ENCODE measurements at places on chromosomes 1 and 21.

DNA sequence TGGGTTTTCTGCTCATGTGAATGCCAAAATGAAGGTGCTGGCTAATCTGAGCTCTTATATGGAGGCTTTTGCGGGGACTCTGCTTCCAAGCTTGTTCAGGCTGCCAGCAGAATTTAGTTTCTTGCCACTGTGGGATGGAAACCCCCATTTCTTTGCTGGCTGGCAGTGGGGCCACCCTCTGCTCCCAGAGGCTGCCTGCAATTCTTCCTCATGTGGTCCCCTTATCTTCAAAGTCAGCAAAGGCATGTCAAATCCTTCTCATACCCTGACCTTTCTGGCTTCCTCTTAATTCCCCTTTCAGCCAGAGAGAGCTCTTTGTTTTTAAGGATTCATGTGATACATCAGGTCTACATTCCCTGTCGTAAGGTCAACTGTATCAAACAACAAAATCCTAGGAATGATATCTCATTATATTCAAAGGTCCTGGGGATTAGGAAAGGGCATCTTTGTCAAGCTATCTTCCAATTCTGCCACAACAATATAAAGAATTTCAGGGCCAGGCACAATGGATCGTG is 5.2 kb upstream of the GPR161 start:
- DNase-seq = no peak

DNA sequence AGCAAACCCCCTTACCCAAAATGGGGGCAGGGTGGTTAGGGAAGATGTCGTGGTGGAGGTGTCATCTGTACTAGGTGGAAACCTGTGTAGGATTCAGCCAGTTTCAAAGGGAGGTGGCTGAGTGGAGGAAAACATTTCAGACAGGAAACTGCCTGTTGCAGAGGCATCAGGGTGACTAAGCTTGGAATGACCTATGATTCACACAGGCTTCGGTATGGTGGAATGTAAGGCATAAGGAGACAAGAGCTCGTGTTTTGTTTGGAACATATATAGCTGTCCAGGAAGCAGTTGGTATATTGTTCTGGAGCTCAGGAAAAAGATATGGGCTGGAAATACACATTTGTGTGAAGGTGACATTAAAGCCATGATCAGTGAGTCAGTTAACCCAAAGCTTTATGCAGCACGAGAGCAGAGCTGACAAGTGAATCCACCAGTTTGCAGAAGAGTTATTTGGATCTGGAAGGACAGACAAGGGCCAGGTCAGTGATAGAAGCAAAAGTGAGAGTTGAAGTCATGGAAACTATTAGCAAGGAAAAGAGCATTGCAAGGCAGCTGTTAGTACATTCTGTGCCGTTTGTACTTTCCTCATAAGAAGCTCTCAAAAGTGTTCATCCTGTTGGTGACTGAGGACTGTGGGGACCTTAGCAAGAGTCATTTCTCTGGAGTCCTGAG is 12.2 kb downstream of the UTP25 start:
- no peak for DNase-seq

DNA sequence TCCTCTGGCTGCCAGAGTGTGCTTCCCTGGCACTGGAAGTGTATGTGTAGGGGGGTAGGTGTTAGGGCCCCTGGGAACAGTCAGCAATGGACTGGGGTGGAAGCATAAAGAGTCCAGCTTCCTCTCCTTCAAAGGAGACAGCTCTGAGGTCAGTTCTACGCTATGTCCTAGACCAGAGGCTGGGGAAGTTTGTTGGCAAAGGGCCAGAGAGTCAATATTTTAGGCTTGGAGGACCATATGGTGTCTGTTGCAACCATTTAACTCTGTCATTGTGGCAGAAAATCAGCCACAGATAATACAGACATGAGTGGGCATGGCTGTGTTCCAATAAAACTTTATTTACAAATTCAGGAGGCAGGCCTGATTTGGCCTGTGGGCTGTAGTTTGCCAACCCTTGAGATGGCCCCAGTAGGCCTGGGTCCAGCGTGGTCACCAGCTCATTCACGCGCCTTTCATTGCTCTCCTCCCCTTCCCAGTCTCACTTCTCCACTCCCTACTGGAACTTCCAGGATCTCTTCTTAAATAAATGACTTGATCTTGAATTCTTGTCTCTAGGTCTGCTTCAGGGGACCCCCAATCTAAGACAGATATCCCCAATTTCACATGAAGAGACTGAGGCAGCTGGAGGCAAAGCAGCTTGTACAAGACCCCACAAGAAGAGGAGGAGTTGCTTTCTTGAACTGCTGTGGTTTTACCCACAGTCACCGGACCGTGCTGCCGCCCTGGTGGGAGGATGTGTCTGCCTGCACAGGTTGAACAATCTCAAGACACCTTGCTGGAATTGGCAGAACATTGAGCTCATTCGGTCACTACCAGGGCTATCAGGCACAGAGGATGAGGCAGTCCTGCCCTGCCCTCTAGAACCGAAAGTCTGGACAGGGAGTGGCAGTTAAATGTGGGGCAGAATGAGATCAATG is 162.4 kb upstream of the POU3F1 start:
- peak; percentile 87 for DNase-seq

GRCh38 chr1:153733970-153734369 is 6.1 kb downstream of the INTS3 start:
- peak; percentile 73 for DNase-seq

DNA sequence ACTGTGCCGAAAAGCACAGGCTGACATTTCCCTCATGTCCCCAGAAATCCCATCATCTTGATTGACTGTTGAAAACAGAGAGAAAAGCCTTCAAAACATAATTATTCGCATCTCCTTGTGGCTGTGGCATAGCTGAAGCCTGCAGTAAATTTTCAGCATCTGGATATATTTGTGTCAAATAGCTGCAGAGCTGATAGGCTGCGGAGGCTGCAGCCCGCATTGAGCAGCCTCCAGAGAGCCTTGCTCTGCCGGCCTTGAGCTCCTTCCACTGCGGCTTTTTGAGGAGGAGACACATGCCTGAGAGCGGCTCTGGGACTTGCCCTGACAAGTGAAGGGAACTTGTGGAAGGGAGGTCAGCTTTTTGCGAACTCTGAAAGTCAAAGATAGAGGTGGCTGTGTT is 144.7 kb downstream of the RYR2 start:
- no peak for DNase-seq

DNA sequence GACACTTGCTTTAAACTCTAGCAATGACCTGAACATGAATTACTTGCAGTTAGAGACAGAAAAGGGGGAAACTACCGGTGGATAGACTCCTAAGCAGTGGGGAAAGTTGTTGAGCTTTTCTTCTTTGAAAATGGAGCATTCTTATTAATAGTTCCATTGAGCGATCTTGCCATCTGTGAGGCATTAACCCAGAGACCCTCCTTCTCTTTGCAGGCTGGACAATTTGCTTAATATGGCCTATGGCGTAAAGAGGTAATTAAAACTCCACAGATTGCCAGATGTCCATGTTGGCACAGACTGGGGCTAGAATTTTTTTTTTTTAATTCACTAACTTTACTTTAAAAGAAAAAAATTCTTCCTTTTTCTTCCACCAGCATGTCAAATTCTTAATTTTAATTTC is 88.5 kb downstream of the ELAVL4 start:
- DNase-seq = peak; percentile 92

GRCh38 chr1:183267646-183268431 is 81.8 kb downstream of the LAMC2 start:
- no peak for DNase-seq

DNA sequence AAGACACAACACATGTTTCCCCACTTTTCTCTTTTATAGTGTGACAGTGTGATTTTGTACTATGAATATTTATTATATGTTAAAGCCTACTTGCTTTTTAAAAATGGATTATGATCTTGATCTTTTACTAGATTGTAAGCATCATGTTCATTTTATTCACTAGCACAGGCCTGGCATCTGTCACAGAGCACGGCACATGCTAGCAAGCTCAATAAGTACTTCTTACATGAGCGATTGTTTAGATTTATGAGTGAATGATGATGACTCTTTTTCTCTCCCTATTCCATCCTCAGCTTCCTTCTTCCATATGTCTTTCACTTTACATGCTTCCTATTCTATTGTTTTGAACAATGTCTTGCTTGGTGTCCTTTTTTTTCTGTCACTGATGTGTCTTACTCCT is 1454.1 kb downstream of the MRPL39 start:
- DNase-seq = peak; percentile 23

- DNase-seq = no peak
Observed at GRCh38 chr1:8384577-8384976, 66.7 kb downstream of the SLC45A1 start.

- no peak for DNase-seq
Observed at GRCh38 chr1:34500451-34500850, 254.4 kb upstream of the GJB5 start.

DNA sequence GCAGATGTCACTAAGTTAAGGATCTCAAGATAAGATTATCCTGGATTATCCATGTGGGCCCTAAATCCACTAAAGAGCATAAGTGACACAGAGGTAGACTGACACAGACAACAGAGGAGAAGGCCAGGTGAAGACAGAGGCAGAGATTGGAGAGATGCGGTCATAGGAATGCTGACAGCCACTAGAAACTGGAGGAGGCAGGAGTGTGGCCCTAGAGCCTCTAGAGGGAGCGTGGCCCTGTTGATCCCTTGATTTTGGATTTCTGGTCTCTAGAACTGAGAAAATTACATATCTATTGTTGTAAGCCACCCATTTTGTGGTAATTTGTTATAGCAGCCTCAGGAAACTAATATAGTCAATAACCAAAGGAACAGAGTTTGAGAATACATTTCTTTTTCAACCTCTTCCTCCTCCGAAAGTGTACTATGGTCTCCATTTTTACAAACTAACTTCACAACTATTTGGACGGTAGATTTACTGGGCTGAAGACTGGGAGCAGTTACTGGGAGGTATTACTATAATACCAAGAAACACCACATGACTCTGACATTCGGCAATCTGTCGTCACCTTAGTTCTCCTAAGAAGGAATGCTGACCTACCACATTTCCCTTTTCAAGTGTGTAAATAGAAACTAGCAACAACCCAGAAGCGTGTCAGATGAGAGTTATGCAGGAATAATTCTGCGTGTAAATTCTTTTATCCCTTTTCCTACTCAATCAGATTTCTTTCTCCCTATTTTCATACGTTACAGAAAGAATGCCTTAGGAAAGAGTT is 116.0 kb upstream of the ZNHIT6 start:
- no peak for DNase-seq

GRCh38 chr1:147077936-147078605 is 94.2 kb downstream of the PRKAB2 start:
- no peak for DNase-seq

DNA sequence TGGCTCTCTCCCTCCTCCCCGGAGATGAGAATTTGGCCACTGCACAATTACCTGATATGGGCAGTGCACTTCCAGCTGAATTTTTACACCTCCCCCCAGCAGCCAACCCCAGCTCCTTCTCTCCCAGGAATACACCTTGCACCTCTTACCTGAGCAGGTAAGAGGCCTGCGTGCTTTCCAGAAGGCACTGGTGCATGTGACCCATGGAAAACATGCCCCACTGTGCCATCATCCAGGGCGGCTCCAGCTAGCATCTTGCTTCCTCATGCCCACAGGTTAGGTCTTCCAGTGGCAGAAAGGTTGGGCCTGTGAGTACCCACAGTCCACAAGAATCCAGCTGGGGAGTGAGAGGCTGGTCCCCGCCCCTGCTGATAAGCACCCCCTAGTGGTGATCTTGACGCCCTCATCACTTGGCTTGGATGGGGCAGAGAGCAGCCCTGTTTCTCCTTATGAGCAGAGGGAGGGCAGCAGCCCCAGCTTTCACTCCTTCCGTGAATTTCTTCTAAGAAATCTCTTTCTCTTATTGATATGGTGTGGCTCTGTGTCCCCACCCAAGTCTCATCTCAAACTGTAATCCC is 57.8 kb downstream of the EDARADD start:
- peak; percentile 59 for DNase-seq

GRCh38 chr1:31159323-31159722 is 80.4 kb downstream of the NKAIN1 start:
- no peak for DNase-seq

- DNase-seq = no peak
Observed at GRCh38 chr1:9711466-9712020, 60.0 kb downstream of the PIK3CD start.

DNA sequence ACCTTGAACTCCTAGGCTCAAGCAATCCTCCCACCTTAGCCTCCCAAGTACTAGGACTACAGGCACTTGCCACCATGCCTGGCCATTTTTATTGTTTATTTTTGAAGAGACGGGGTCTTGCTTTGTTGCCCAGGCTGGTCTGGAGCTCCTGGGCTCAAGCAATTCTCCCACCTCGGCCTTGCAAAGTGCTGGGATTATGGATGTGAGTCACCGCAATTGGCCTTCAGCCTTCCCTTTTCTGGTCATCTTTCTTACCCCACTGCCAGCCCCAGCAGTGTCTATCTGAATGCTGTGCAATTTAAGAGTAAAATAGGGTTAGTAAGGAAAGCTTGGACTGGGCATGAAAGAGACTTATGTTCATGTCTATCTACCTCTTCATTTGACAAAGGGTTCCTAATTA is 6.1 kb upstream of the KLF17 start:
- DNase-seq = no peak

DNA sequence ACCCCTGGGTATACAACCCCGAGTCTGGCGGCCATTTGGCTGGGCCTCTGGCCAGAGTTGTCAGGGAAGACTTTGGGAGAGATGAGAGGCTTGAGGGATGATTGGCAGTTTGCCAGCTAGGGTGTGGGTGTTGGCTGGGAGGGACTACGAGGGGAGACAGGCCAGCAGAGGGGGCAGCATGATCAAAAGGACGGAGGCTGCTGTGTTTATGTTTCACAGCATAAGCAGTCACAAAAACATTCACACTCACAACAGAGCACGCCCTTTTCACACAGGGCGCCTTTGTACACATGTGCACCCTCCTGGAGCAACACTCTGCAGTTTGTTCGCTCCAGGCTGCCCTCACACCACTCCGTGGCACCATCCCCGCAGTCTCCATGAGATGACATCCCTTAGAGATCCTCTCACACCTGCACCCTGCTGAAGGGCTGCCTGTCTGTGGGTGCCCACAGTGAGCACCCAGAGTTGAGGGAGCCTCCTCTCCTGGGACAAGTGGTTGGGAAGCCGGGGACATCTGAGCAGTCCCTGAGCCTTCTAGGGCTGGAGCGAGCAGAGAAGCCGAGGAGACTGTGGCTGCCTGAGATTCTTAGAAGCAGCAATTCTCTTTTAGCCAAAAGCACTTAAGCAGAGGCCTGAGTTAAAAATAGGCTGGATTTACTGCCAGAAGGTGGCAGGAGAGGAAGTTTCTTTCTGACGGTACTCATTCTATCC is 15.4 kb downstream of the EFNA3 start:
- DNase-seq = peak; percentile 91

DNA sequence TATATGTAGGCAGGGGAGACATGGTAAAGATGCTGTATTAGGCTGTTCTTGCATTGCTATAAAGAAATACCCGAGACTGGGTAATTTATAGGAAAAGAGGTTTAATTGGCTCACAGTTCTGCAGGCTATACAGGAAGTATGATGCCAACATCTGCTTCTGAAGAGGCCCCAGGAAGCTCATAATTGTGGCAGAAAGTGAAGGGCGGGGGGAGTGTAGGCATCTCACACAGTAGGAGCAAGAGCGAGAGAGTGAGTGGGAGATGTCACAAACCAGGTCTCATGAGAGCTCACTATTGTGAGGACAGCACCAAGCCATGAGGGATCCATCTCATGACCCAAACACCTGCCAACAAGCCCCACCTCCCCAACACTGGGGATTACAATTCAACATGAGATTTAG is 21.1 kb downstream of the MAN1A2 start:
- DNase-seq = no peak

Measured in NCI-H69 (cell line).